ENCODE measurements at places on chromosomes 4 and X. TPM values are rescaled to one million over a fixed set of nuclear protein-coding genes. Genes with fewer than 3 reads are reported as not detected.
A peak's percentile ranks its signal among the peaks of the same experiment; 100 is the strongest.

DNA sequence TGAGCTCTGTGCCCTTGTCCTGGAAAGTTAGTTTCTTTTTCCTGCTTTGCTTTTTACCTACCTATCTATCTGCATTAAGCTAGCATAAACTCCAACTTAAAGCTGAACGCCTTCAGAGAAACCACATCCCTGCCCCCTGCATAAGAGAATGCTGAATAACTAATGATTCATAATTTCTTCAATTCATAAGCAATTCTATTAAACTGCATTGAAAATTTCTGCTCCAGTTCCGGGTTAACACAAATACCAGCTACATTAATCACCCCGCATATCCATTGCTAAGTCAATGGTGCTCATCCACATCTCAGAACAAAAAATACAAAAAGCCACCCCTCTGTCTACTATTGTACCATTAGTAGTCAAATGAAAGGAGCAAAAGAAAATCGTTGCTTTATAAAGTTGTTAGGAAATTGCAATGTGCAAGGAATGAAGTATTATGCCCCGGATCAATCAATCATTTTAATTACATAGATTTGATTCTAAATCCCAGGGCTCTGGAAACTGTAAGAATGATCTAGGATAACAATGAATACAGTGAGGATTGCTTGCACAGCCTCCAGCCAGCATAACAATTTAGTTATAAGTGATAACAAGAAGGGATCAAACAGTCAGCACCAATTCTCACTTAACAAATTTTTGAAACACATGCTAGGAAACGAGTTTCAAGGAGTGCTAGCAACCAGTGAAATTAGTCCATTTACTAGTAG is 106.8 kb downstream of the ELOVL6 start:
- no peak overlapping the region for H3K27ac ChIP-seq
- H3K36me3 ChIP-seq: no peaks in the 10 kb centered on the region
- H3K4me1 ChIP-seq: no peaks in the 10 kb centered on the region
- H3K4me3 ChIP-seq: no peak overlapping the region

DNA sequence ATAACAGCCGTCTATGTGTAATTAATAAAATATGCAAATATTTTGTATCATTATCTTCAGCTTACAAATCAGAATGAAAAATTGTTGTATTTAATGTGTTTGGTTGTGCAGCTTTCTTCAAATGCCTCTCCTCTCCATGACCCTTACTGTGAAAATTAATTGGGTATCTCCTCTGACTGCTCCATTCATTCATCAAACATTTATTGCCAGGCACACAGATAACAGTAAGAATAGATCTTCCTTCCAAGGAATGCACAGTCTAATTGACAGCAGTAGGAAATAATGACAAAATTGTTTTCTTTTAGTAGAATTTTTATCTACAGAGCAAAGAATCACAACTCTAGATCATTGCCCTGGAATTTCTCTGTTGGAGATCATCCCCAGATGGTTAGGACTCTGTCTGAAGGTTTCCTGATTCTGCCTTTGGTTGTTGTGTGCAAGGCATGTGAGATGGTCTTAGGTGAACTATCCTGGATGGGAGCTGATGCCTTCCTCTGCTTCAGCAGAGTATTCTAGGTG is 395.0 kb upstream of the FAT1 start:
- no peaks in the 10 kb centered on the region for H3K4me1 ChIP-seq
- no peak overlapping the region for H3K4me3 ChIP-seq
- no peak for DNase-seq
- H3K27me3 ChIP-seq: no peaks in the 10 kb centered on the region
- H3K27ac ChIP-seq: no peak overlapping the region
- no peaks in the 10 kb centered on the region for H3K36me3 ChIP-seq

- H3K27me3 ChIP-seq: no peaks in the 10 kb centered on the region
- DNase-seq: no peak
- H3K27ac ChIP-seq: no peak overlapping the region
- no peak overlapping the region for H3K4me3 ChIP-seq
Observed at GRCh38 chrX:68754406-68754805, 74.4 kb upstream of the EFNB1 start.

GRCh38 chr4:140100771-140101170 is 53.2 kb downstream of the MAML3 start:
- H3K27ac ChIP-seq: no peak overlapping the region
- H3K27me3 ChIP-seq: no peaks in the 10 kb centered on the region
- H3K4me1 ChIP-seq: peaks cover 10% of the 10 kb centered on the region
- DNase-seq: no peak
- H3K36me3 ChIP-seq: no peaks in the 10 kb centered on the region

- no peaks in the 10 kb centered on the region for H3K36me3 ChIP-seq
- DNase-seq: no peak
- H3K4me1 ChIP-seq: no peaks in the 10 kb centered on the region
- H3K27me3 ChIP-seq: no peaks in the 10 kb centered on the region
- H3K27ac ChIP-seq: no peak overlapping the region
Observed at GRCh38 chr4:176453079-176453478, 133.3 kb downstream of the SPCS3 start.

DNA sequence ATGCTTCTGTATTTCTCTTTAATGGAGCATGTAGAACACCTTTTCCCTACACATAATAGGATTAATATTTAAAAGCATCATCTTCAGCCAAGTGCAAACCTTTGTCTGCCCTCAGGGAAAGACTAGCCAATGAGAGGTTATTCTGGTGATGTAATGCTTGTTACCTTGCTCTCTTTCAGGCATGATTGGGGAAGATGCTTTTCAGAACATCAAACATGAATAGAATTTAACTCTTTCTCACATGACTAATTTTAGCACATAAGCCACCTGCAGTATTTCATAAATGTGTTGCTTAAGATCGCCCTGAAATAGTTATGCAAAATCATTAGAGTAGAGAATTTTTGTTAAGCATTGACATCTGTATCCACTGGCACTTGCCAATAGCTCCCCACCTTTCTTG is 10.7 kb upstream of the EPGN start:
- H3K4me3 ChIP-seq: no peak overlapping the region
- no peaks in the 10 kb centered on the region for H3K36me3 ChIP-seq
- H3K4me1 ChIP-seq: no peaks in the 10 kb centered on the region
- no peak for DNase-seq

GRCh38 chr4:164252286-164252685 is 501.6 kb upstream of the SMIM31 start:
- DNase-seq: no peak
- H3K4me1 ChIP-seq: no peaks in the 10 kb centered on the region
- H3K27me3 ChIP-seq: no peaks in the 10 kb centered on the region
- H3K4me3 ChIP-seq: no peak overlapping the region
- no peak overlapping the region for H3K27ac ChIP-seq
- H3K36me3 ChIP-seq: no peaks in the 10 kb centered on the region

- H3K27me3 ChIP-seq: no peaks in the 10 kb centered on the region
- no peaks in the 10 kb centered on the region for H3K4me1 ChIP-seq
- H3K4me3 ChIP-seq: no peak overlapping the region
- no peaks in the 10 kb centered on the region for H3K36me3 ChIP-seq
- H3K27ac ChIP-seq: no peak overlapping the region
Observed at GRCh38 chr4:104263100-104263499, 231.6 kb downstream of the CXXC4 start.

- no peaks in the 10 kb centered on the region for H3K27me3 ChIP-seq
- no peak overlapping the region for H3K27ac ChIP-seq
- H3K36me3 ChIP-seq: no peaks in the 10 kb centered on the region
- no peak for DNase-seq
Observed at GRCh38 chr4:62279689-62280088, 1079.6 kb downstream of the ADGRL3 start.

GRCh38 chr4:83390944-83391343 is 56.3 kb upstream of the HPSE start:
- no peaks in the 10 kb centered on the region for H3K36me3 ChIP-seq
- DNase-seq: no peak
- H3K27ac ChIP-seq: no peak overlapping the region

- peaks cover 13% of the 10 kb centered on the region for H3K4me1 ChIP-seq
- peak; percentile 78 for DNase-seq
- H3K27me3 ChIP-seq: no peaks in the 10 kb centered on the region
- H3K36me3 ChIP-seq: no peaks in the 10 kb centered on the region
- no peak overlapping the region for H3K4me3 ChIP-seq
- H3K27ac ChIP-seq: no peak overlapping the region
Observed at GRCh38 chr4:8010618-8011017, 71.0 kb upstream of the AFAP1 start.

- no peak overlapping the region for H3K27ac ChIP-seq
- no peaks in the 10 kb centered on the region for H3K4me1 ChIP-seq
- no peaks in the 10 kb centered on the region for H3K27me3 ChIP-seq
- no peaks in the 10 kb centered on the region for H3K36me3 ChIP-seq
Observed at GRCh38 chr4:80172203-80172602, 25.1 kb upstream of the PRDM8 start.

DNA sequence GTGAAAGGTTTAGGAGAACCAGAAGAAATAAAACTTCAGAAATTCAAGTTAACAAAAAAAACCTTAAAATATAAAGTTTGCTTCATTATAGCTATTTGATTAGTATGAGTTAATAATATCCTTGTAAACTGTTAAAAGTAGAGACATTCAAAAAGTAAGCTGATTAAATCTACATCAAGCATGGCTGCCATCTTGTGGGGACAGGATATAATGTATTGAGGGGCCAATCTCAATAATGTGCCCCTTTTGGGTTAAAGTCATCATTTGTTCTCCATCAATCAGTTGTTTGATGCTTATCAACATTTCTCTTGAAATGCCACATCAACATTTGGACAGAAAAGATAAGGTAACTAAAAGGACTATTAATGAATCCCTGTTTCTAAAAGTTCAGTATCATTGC is 4.6 kb upstream of the GRID2 start:
- peaks cover 41% of the 10 kb centered on the region for H3K27me3 ChIP-seq
- H3K4me3 ChIP-seq: no peak overlapping the region
- peaks cover 8% of the 10 kb centered on the region for H3K4me1 ChIP-seq
- DNase-seq: no peak
- H3K27ac ChIP-seq: no peak overlapping the region

DNA sequence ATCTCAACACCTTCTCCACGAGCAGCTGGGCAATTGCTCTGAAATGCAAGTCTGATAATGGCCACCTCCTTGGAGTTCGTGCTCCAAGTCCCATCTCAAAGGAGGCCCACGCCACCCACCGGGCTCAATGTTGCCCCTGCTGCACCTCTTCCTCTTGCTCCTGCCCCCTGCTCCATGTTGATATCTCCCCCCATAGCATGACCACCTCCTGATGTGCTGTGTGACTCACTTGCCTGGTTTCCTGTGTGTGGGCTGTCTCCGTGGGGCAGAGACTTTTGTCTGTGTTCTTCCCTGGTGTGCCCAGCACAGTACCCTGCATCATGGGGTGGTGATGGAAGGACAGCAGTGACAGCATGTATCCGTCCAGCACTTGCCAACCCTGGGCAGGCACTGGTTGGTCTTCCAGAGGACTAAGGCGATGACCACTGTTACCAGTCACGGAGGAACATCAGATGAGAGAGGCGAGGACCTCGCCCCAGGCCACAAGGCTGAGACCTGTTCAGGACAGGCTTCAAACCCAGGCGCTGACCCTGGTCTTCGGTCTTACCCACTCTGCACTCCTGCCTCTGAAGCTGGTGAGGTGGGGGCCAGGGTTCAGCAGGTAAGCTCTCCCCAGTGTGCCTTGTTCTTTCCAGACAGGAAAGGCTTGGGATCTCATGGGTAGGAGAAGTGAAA is 104.6 kb upstream of the LRPAP1 start:
- H3K4me1 ChIP-seq: no peaks in the 10 kb centered on the region
- peaks cover 3% of the 10 kb centered on the region for H3K27me3 ChIP-seq
- H3K27ac ChIP-seq: no peak overlapping the region
- DNase-seq: no peak
- no peak overlapping the region for H3K4me3 ChIP-seq

- H3K27ac ChIP-seq: peak overlapping the region; percentile 7
- no peak overlapping the region for H3K4me3 ChIP-seq
- H3K4me1 ChIP-seq: peaks cover 29% of the 10 kb centered on the region
- H3K27me3 ChIP-seq: no peaks in the 10 kb centered on the region
Observed at GRCh38 chr4:153522802-153523094, 56.6 kb downstream of the TMEM131L start.

DNA sequence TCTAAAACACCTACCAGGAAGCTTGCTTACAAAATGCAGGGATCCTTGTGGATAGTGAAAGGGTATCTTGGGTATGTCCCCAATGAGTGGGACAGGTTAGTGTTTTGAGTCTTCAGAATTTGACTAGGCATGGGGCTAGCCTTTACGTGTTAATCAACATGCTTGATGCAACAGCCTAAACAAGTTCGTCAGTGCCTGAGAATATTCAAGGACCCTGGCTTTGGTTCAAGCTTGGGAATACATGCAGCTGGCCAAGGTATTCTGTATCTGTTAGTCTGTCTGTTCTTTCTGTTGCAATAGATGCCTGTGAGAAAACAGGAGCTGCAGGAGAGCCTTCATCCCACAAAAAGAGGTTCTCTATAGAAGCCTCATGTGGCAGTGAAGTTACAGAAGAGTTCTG is 149.5 kb downstream of the CCNG2 start:
- H3K27me3 ChIP-seq: no peaks in the 10 kb centered on the region
- no peak overlapping the region for H3K27ac ChIP-seq
- no peaks in the 10 kb centered on the region for H3K4me1 ChIP-seq
- no peak overlapping the region for H3K4me3 ChIP-seq
- no peaks in the 10 kb centered on the region for H3K36me3 ChIP-seq

DNA sequence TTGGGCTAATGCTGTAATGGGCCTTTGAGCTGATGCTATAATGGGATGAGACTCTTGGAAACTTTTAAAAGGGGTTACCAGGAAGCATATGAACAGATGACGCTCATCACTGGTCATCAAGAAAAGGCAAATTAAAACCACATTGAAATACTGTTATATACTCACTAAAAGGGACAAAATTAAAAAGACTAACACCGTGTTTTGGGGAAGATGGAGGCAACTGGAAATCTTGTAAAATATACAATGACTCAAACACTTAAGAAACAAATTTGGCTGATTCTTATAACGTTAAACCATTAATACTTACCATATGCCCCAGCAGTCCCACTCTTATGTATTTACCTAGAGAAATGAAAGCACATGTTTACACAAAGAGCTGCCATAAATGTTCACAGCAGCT is 207.2 kb upstream of the GPRIN3 start:
- no peaks in the 10 kb centered on the region for H3K27me3 ChIP-seq
- DNase-seq: no peak
- H3K27ac ChIP-seq: no peak overlapping the region
- no peak overlapping the region for H3K4me3 ChIP-seq
- H3K4me1 ChIP-seq: no peaks in the 10 kb centered on the region
- H3K36me3 ChIP-seq: no peaks in the 10 kb centered on the region

DNA sequence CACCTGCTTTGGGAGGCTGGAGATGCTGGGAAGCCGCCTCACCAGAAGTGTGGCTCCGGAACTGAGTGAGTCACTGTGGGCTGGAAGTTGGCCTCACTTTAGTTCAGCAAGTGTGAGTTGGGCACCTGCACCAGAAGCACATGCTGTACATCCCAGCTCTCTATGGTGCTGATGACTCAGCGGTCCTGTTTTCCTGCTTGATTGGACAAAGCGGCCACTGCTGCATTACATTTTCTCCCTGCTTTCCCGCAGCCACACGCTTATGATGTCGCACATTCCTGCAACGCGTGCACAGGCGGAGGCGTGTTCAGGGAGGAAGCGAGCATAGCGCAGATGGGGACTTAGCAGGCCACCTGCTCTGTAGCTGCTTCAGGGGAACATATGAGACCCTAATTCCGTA is 26.7 kb upstream of the CLDN34 start:
- no peak overlapping the region for H3K4me3 ChIP-seq
- DNase-seq: no peak
- H3K4me1 ChIP-seq: no peaks in the 10 kb centered on the region
- no peaks in the 10 kb centered on the region for H3K36me3 ChIP-seq
- no peak overlapping the region for H3K27ac ChIP-seq

The PKD2 gene
- 67.6 TPM for total RNA-seq

The USP11 gene
- 33.1 TPM for total RNA-seq

The CXorf49 gene
- not detected for total RNA-seq

The MBNL3 gene
- 2.3 TPM for total RNA-seq

The ABCD1 gene
- total RNA-seq: 11.0 TPM

The FHDC1 gene
- total RNA-seq: 1.1 TPM

The SH3TC1 gene
- 24.4 TPM for total RNA-seq

The CNOT6L gene
- total RNA-seq: 17.5 TPM

The CCKAR gene
- total RNA-seq: not detected

The MAGEA6 gene
- total RNA-seq: not detected

The SPINK2 gene
- 4.6 TPM for total RNA-seq

The BST1 gene
- total RNA-seq: 11.8 TPM

Measured in sigmoid colon (tissue), 7 donors.